Activated CD8-positive, alpha-beta memory T cell treated with anti-CD3 and anti-CD28 coated beads for 1 hour (primary cell): ENCODE measurements at places on chromosomes 2 and 18.

DNA sequence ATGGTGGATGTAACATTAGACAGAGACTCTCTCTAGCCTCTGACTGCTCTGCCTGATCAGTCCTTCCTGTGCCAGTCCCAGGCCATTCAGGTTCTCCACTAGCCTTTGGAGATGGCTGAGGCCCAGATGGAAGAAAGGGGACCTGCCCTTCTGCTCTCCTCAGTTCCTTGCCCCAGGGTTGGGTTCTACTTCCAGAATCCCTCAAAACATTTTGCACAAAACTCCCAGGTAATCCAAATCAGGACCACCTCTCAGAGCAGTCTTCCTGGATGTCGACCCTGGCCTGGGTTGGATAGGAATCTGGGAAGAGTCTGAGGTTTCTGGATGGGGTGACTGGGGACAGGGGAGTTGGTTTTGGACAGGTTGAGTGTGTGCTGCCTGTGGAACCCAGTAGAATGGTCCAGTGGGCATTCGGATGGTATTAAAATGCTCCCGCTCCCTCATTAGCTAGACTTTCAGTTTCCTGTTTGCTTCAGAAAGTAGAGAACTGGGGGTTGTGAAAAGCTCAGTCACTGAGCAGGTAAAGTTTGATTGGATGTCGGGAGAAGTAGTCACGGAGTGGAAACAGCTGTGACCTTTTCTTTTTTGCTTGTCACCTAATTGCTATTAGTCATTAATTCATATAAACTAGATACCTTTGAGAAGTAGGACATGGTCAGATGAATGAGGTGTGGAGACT is 37.9 kb downstream of the DPYSL5 start:
- no peak for DNase-seq

DNA sequence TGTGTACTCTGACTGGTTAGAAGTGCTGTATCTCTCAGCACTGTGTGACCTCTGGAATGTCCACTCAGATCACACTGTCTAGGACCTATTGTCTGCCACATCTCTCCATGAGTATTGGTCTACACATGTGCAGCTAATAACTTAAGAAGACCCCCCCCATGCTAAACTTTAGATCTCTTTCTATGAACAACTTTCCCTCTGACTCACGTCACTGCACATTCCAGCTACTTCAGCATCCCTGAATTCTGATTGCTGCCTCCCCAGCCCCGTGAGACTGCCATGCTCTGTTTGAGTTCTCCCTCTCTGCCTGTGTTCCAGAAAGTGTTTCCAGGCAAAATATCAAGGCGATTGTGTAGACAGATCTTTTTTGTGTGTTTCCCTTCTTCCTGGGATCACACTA is 41.8 kb downstream of the RAPGEF4 start:
- DNase-seq: no peak

GRCh38 chr2:31038385-31038784 is 99.9 kb downstream of the GALNT14 start:
- no peak for DNase-seq

- DNase-seq: no peak
Measured at GRCh38 chr2:175445281-175445680, 263.8 kb upstream of the ATP5MC3 start.

GRCh38 chr2:1640301-1641135 is 103.8 kb downstream of the PXDN start:
- no peak for DNase-seq

DNA sequence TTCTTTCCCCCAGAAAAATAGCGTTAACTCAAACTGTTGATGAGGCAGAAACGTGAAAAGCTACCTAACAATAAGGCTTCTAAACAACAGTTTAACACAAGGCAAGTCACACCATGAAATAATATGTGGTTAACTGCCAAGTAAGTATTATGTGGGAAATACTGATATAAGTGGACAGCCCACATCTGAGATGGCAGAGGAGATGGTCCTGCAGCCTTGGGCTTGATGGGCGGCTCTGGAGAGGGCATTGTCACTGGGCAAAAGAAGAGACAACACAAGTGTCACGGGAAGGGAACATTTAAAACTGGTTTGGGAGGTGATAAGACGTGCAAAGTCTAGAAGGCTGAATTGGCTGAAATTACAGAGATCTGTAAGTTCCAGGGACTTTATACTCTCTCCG is 147.2 kb downstream of the PKP4 start:
- no peak for DNase-seq
